AG04449 (cell line): ENCODE measurements at places on chromosomes 7 and 10.

- no peak for DNase-seq
Observed at GRCh38 chr10:20040012-20040411, 223.8 kb downstream of the PLXDC2 start.

DNA sequence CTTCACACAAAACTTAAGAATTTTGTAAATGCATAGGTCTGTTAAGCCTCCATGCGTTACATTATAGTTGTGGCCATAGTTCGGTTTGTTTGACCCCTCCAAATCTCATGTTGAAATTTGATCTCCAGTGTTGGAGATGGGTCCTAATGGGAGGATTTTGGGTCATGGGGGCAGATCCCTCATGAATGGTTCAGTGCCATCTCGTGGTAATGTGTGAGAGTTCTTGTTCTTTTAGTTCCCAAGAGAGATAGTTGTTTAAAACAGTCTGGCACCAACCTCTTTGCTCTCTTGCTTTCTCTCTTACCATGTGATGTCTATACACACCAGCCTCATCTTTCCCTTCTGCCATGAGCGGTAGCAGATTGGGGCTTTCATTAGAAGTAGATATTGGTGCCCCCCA, 264.3 kb downstream of the TCF7L2 start:
- no peak for DNase-seq

DNA sequence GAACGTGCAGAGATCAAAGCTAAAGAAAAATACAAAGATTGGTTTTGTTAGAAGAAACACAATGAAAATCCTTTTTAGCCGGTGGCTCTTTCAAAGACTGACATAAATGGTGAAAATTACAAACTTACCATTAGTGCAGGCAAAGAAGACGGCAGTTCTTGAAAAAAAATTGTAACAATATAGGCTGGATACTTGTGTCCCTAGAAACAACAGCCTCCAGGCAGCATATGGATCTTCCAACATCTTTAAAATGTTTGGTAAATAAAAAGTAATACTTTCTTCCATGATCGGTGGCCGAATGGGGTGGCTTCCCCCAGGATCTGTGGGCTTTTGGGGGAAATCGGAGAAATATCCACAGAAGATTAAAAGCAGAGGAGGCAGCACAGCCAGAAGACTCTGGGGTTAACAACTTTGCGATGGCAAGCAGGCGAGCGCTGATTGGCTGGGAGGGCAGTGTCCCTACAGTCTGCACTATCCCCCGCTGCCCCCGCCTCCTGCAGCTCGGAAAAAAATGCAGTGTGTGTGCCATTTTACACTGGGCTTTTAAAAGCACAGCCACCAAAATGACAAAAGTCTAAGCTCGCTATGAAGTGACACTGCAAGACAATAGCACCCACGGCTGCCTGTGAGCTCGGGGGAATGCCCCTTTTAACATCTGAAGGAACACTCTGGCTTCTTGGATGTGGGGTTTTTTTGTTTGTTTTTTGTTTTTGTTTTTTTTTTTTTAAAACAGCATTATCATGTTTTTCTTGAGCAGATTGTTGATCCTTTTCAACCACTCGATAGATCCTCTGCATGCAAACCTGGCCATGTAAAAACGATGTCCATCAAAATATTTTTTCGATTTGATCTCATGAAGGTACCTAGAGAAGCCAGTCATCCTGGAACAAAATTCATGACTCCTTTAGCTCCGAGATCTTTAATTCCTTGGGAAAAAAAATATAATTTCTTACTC, 31.7 kb upstream of the EPC1 start:
- DNase-seq = peak; percentile 41

- no peak for DNase-seq
Observed at GRCh38 chr10:114943000-114943399, 5.0 kb downstream of the TRUB1 start.

GRCh38 chr7:149063476-149063875, 27.0 kb downstream of the ZNF786 start:
- DNase-seq = no peak

- DNase-seq = no peak
Observed at GRCh38 chr7:130396109-130396508, 15.8 kb downstream of the CPA1 start.

- DNase-seq = no peak
Observed at GRCh38 chr7:117019786-117020590, 66.7 kb downstream of the ST7 start.

DNA sequence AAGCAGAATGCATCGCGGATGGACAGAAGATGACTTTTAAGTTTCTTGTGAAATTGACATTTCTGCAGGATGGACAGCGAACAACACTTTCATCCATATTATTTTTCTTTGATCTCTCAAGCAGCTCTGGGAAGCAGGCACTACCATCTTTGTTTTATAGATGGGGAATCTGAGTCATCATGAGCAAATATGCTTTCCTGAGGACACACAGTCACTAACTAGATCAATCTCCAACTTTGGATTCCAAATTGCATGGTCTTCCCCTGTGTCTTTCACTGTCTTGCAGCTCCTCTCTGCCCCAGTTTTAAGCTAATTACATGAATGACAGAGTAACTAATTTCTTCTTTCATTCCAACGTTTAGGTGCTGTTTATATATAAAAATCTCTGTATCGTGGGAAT, 201.5 kb downstream of the ADAM12 start:
- no peak for DNase-seq

DNA sequence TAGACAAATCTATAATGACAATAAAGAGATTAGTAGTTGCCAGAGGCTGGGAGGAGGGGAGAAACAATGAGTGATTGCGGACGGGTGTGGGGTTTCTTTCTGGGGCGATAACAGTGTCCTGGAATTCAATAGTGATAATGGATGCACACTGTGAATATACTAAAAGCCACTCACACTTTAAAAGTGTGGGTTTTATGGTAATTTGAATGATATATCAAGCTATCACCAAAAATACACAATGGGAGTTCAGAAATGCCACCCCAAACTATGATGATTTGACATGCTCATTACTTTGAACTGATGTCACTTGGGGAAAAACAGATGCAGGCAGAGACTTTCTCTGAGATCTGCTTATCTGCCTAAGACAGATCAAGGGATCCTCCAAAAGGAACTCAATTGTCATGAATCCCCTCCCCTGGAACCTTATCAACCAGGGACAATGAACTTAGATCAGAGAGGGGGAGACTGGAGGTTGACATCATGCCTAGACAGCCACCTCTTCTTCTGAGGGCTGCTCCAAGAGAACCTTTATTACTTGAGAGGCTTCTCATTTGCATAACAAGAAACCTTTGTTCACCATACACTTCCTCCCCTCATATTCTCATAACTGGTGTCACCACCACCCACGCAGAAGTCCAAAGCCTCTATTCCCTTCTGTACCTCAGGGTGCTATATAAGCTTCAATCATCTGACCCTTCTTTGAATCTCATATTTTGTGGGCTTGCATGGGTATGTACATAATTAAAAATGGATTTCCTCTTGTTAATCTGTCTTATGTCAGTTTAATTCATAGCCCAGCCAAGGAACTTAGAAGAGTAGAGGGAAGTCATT, 14.8 kb upstream of the ZC3HAV1 start:
- no peak for DNase-seq

GRCh38 chr7:33452805-33453502, 323.6 kb downstream of the BBS9 start:
- no peak for DNase-seq

DNA sequence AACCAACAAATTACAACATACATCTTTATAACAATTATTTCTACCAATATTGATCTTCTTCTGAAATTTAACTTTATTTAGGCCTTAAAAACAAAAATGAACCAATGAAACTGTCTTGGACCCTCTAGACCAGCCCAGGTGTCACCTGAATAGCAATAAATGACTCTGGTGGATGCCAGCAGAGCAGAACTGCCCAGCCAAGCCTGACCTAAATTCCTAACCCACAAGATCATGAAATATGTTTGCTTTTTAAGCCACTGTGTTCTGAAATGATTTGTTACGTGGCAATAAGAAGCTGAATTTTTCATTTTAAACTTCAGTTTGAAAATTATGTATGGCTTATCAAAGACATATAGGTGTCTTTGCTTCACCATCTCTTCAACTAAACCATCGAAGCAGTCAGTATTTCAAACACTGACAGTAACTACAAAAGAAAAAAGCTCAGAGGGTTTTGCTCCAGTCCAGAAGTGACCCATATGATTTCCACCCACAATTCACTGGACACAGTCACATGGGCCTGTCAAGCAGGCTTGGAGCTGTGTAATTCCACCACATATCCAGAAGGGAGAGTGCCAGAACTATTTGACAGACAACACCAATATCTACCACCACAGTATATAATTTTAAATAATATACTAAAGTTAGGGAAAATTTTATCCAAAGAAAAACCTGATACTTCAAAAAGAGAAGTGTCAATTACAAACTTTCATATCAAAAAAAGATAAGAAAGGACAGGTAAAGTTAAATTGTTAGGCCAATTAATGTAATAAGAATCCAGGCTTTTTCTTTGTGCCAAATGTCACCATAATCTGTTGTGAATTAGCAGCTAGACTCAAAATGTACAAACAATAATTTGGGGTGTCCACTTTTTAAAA, 94.5 kb downstream of the KMT2C start:
- DNase-seq = no peak

DNA sequence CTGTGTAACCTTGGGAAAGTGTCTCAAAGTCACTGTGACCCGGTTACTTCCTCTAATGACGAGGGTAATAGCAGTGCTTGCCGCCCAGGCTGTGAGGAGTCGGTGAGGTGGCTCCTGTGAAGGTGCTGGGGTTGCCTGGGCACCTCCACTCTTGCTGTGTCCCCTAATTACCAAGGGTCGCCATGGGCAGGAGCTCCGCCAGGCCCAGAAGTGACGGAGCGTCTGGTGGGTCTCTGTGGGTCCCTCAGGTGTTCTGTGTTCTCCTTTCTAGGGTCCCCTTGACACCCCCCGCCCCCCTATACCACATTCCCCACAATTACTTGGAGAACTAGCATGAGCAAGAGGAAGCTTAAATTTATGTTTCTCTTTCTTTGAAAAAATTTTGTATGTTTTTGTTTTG, 161.5 kb downstream of the WDR37 start:
- no peak for DNase-seq

DNA sequence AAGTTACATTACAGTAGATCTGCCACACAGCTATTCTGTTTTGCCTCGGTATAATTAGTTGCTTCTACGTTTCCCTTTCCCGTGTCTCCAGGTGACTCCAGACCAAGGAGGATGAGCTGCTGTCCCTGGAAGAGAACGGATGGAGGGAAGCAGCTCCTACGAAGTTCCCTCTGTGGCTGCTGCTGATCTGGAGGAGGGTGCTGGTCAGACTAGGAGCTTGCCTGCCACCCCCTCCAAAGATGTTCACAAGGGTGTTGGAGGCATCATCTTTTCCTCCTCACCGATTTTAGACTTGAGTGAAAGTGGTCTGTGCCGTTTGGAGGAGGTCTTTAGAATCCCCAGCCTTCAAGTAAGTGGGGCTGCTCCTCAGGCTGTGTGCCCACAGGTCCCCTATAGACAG, 1.4 kb downstream of the LRRC27 start:
- no peak for DNase-seq

- peak; percentile 96 for DNase-seq
Observed at GRCh38 chr10:126062131-126063032, 166.0 kb downstream of the FANK1 start.

- no peak for DNase-seq
Observed at GRCh38 chr7:29350351-29350750, 155.8 kb downstream of the CHN2 start.

DNA sequence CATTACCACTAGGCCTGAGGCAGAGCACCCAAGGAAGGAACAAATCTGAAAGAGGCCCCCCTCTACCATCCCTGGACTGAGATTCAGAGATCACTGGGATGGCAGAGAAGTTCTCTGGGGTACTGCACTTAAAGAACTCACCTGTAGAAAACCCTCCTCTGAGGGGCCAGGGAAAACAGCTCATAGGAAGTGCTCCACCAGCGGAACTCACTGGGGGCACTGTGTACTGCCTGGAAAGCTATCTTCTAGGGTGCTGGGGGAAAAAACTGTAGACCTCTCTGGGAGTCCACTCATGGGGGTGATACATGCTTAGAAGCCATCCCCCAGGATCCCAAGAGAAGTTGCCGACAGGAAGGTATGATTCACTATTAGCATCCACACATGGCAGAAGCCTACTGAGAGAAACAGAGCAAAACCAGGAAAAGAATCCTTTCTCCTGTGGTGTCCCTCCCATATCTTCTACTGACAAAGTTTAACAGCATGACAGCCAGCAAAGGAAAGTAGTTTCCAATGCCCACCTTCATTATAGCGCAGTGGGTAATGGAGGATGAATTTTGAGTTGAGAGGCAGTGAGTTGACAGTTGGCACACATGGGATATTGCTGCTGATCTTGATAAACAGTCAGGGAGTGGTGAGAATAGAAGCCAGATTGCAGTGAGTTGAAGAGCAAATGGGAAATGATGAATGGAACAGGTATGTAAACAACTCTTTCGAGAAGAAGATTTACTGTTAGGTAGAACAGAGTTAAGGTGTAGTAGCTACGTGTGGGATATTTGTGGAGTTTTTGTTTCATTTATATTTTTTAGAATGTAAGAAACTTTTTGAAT, 20.9 kb downstream of the ANKIB1 start:
- DNase-seq = no peak

- DNase-seq = no peak
Observed at GRCh38 chr7:50349963-50350944, 45.7 kb downstream of the IKZF1 start.

DNA sequence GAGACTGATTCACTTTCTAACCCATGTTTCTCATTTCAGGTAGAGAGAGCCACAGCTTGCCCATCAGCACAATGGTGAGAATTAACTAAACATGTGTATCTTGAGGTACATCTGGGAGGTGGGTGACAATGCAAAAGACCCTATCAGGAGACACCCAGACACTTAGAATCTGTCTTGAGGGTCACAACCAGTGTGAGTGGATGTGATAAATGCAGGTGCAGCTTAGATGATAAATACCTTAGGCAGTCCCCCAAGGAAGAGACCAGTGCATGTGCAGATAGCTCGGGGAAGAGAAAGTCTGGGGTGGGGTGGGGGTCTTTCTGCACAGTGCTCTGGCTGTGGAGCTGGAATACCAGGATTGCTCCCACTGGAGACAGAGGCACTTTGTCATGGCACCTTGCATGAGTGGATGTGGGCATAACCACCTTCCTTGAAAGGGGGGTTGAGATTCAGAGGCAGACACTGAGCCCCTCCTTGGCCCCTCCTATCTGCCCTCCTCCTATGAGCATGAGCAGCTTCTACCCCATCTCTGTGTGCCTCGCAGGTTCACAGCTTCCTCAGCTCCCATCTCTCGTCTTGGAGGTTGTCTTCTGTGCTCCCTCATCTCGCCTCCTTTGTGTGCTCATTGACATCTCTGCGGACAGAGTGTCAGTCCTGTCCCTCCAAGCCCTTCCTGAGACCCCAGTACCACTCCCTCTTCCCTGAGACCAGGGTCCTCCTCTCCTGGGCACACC, 349.8 kb downstream of the TCERG1L start:
- no peak for DNase-seq

GRCh38 chr10:108663587-108663986, 1259.7 kb downstream of the XPNPEP1 start:
- DNase-seq = no peak
